Mesothelial cell of epicardium (in vitro differentiated cells): ENCODE measurements at places on chromosomes 5 and 9.

- no peak for DNase-seq
Observed at GRCh38 chr5:13317654-13318053, 626.8 kb downstream of the DNAH5 start.

GRCh38 chr5:179375831-179376365, 30.6 kb upstream of the ADAMTS2 start:
- DNase-seq, result no peak

- DNase-seq, result no peak
Observed at GRCh38 chr9:89778100-89779090, 173.6 kb downstream of the GADD45G start.

- DNase-seq, result no peak
Observed at GRCh38 chr9:109972026-109972882, 192.3 kb downstream of the PALM2AKAP2 start.

- DNase-seq, result no peak
Observed at GRCh38 chr5:159096243-159096923, 3.3 kb downstream of the EBF1 start.

- DNase-seq, result no peak
Observed at GRCh38 chr9:114626415-114627020, 15.4 kb downstream of the TMEM268 start.

GRCh38 chr9:100492952-100493351, 20.0 kb downstream of the TMEFF1 start:
- DNase-seq, result no peak

DNA sequence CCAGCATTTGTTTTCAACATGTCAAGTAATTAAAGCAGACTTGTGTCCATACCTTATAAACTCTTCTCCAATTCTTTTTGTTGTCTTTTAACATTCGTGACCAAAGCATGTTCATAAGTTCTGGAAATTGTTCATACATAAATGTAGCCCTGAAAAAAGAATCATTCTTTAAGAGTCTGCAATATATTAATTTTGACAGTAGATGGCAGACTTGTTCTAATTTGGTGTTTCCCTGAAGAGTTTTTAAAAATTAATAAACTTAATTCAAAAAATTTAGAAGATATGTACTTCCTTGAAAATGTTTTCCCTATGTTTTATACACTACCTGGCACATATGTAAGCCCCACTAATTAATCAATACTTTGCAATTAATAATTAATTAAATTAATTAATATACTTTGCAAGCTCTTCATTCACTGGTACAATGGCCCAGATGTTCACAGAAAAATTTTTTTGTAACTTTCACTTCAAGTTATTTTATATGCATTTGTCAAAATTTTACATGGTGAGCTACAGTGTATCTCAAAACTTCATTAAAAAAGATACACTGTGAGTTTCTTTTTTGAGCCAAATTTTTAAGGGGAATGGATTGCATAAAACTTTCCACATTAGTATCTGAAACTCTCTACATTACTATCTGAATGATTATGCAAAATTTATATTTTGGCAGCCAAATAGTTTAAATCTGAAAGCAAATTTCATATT, 42.1 kb downstream of the CLINT1 start:
- DNase-seq, result no peak

- no peak for DNase-seq
Observed at GRCh38 chr9:73080110-73080694, 71.5 kb upstream of the ANXA1 start.

- no peak for DNase-seq
Observed at GRCh38 chr5:40429258-40430100, 250.2 kb upstream of the PTGER4 start.

DNA sequence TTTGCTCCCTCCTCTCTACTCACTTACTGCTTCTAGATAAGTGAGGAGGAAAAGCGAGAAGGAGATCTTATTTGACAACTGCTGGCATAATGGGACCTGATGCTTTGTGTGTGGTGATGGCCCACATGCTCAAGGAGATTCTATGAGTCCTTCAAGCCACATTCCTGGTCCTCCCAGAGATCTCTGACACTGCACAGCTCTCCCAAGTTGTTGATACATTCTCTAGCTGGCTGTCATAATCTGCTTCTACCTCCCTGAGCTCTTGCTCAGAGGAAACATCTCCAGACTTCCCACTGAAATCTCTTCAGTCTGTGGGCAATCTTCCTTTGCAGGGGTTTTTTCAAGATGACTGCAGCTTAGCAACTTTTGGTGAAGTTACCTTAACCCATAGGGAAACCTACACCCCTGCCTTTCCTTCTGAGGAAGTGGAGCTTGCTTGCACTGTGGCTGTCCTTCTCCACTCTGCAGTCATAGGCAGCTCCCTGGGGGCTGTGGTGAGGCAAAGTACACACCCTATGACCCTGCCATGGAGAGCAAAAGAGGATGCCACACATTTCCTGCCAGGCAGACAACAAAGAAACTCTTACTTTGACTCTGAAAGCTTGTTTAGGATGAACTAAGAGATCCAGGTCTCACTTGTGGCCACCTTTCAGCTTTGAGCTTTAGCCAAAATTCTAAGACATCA, 163.8 kb downstream of the TMEM38B start:
- DNase-seq, result no peak

- no peak for DNase-seq
Observed at GRCh38 chr5:20276061-20276958, 288.3 kb upstream of the CDH18 start.

GRCh38 chr9:136122425-136123383, 4.0 kb upstream of the TMEM250 start:
- peak; percentile 66 for DNase-seq

DNA sequence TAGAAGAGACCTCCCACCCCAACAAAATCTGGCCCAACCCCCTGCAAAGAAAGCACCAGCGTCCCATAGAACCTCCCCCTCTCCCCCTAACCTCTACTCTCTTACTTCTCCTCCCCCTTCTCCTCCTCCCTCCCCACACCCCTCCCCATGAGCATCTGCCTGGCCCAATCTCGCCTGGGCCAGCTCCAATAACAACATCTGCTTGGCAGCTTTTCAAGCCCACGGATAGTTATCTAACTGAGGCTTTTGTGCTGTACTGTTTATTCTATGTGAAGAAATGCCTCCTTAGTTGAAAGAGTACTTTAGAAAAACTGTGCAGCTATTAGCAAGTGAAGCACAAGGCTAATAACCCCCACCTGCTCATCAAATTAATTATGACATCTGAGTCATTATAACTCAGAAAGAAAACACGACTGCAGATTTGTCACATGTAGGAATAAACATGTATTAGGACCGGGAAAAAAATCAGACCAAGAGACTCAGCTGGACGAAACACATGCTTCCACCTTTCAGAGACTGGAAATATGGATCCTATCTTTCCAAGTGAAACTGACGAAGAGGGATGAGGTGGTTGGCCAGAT, 42.8 kb downstream of the NFIB start:
- peak; percentile 83 for DNase-seq

DNA sequence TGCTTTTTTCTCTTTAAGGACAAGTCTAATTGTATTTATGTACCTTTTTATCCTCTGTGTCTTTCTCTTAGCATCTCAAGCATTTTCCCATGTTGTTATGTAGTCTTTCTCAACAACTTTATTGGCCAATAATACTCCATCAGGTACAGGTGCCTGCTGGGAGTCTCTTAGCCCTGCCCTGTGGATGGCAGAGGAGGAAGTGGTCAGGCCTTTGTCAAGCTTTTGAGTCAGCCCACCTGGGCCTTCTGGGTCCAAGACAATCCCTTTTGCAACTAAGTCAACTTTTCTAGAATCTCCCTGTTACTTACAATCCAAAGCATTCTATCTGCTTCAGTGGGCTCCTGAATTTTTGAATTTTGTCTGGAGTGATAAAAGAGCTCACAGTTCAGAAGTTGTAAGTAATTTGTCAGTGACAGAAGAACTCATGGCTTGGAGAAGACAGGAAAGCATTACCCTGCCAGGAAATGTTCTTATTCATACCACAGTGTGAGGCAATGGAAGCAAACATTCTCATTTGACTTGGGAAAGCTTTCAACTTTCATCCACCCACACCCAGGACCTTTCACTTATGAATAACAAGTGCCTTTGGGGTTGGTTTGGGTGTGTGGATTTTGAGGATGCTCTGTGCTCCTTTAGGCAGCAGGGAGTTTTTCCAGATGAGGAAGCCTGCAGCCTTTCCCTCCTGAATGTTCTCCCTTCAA, 200.0 kb upstream of the S1PR3 start:
- no peak for DNase-seq

- DNase-seq, result no peak
Observed at GRCh38 chr5:78574731-78575161, 73.8 kb downstream of the LHFPL2 start.

DNA sequence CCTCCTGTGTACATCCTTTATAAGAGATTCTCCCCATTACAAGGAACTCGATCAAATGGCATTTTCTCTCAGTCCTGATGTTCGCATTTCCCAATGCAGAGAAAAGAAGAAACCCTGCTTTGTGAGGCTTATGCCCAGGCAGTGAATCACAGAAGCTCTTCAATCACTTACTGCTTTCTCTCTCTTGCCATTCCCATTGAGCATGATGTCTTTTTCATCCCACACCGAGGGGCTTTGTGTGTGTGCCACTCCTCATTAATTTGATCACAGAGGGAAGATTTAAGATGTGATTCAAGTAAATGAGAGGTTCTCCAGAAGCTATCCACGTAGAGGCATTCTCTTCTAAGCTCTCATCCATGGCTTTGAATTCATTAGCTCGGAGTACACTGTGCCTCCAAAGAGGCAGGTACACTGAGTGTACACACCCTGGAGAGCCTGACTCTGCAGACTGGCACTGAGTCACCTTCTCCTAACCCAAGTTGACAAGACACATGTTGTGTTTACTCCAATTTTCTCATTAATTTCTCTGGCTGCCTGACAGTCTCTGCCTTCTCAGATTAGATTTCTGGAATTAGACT, 45.4 kb downstream of the MFAP3 start:
- DNase-seq, result no peak

DNA sequence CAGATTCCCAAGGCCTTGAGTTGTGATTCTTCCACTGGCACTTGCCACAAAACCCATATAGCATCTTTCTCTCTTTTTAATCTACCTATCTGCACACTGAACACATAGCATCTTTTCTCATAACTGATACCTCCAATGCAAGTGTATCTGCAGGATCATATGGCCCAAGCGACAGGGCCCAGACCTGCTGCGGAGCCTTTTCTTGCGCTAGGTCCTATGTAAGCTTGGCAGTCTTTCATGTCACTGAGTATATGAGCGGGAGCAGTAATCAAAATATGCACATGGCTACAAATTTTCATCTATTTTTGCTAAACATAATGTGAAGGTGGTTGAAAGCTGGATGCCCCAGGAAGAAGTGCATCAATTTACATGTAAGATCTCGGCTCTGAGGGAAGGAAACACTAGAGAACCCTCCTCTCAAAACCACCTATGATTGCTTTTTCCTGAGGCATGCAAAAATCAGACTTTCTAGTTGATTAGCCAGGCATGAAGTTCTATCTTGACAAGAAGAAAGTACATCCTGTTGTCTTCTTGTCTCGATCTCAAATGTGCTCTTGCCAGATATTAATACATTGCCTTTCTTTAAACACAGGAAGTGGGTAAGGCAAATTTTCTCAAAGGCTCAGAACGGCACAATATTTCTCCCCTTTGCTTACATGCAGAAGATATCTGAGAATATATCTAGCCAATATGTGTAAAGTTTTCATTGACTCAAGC, 26.9 kb upstream of the CEMIP2 start:
- DNase-seq, result no peak

DNA sequence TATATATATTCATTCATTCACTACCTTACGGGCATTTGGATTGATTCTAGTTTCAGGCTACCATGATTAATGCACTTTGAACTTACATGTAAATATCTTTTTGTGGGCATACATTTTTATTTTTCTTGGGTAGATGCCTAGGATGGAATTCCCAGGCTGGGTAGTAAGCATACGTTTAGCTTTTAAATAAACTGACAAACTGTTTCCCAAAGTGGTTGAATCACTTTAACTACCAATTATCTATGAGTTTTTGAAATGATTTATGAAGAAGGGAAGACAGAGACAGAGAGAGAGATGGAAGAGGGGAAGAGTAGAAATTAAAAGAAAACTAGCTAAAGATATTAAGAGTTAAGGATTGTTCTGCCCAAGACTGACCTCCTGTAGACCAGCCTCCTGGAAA, 612.6 kb downstream of the PSAT1 start:
- no peak for DNase-seq

DNA sequence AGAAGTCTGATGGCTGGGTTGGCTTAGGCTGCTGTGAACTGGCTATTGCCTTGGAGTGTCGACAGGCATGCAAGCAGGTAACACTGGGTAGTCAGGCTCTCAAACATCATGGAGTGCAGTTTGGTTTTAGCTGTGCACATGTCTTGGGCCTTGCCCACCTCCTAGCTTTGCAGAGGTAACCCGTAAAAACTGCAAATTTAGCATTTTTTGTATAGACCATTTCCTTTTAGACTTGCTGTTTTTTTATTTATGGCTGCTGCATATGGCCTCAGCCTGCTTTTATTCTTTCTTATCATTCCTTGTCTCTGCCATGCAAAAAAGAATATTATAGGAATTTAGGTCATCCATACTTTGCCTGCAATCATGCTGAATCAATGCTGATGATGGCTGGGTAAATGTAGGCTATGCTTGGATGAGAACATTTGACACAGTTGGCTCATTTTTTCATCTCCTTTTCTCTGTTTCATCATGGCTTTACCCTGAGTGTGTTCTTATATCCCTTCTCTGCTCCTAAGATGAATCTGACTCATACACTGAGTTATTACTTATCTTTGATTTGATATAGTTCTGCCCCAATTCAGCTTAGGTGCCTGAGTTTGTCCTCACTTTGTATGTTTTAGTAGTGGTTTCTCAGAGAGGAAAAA, 27.2 kb downstream of the RECK start:
- no peak for DNase-seq

GRCh38 chr9:38185647-38186403, 116.8 kb upstream of the SHB start:
- DNase-seq, result no peak

- DNase-seq, result no peak
Observed at GRCh38 chr5:27171761-27172261, 133.4 kb upstream of the CDH9 start.

DNA sequence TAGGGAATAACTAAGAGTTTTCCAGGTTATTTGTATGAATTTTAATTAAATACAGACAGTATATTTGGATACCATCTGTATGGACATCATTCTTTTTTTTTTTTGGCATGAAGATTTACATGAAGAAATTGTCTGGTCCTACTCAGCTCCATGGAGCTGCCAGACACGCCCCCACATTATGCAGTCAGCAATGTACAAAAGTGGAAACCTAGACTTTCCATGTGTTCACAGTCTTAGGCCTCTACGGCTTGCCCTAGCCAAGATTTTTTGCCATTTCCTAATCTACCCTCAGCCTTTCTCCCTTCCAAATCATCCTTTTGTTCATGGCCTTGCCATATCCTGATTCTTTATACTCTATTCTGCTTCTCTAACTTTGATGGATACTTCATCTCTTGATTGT, 207.1 kb downstream of the SGCD start:
- no peak for DNase-seq
